ENCODE measurements at places on chromosomes 1 and 21.

DNA sequence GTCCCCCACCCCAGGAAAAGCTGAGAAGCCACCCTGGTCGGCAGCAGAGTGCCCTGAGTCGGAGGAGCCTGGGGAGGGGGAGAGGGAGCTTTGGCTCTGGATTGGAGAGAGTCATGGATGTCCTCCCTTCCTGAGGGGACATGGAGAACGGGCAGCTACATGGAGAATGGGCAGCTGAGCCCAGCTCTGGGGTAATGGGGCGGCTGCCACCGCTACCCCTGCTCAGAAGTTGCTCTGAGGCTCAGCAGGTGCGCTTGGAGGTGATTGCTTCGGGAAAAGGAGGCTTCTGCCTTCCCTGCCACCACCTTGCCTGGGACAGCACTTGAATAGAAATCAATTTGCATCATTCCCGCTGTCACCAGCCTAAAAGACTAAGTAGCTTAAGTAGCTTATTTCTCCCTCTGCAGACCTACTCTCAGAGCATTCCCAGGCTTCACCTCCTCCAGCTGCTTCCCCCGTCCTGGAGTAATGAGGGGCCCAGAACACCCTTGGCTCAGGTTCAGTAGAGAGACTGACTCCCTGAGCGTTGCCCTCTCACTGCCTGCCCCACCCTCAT lies 8.3 kb downstream of the DISP3 start:
- DNase-seq = no peak

- DNase-seq = no peak
These were observed 127.3 kb upstream of the APP start for GRCh38 chr21:26297851-26298250.

GRCh38 chr21:36909423-36909822 lies 57.0 kb downstream of the HLCS start:
- no peak for DNase-seq

GRCh38 chr1:231207437-231207836 lies 33.6 kb upstream of the GNPAT start:
- DNase-seq = no peak

DNA sequence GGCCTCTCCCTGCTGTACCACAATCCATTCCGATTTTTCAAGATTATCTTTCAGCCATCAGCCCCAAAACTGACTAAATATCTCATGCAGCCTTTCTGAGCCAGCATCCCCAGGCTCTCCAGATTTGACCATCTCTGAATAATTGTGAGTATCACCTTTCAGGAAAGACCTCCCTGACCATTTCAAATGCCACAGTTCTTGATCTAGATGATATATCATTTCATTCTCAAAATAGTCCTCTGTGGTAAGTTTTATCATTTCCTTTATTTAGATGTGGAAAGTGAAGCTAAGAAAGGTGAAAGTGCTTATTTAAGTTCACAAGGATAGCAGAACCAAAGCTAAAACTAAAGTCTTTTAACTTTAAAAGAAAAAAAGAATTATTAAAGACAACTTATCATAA lies 244.0 kb downstream of the PLPP3 start:
- DNase-seq = no peak

- DNase-seq = no peak
These were observed 130.4 kb downstream of the AK5 start for GRCh38 chr1:77412069-77412819.

DNA sequence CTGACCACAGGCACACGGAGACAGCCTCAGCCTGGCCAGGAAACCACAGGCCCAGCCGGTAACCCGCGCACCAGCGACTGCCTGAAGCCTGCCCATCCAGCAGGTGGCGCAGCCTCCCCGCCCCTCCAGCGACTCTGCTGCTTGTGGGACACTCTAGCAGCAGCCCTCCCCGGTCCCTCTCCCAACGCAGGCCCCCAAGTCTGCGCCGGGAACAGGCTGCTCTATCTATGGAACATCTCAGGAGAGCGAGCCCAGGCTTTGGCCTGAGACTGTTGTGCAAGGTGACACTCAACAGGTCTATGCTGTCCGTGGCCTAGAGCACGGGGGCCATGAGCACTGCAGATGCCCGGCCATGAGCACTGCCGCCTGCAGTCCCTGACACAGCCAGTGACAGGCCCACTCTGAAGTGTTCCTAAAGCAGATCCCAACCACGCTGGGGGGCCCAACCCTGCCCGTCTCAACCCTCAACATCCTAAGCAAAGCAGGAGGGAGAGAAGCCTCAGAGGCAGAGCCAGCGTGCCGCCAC lies 28.4 kb downstream of the WDR4 start:
- no peak for DNase-seq

- no peak for DNase-seq
These were observed 5.8 kb upstream of the IL24 start for GRCh38 chr1:206891412-206891811.
